ENCODE measurements at places on chromosomes 11 and 22. TPM values are rescaled to one million over a fixed set of nuclear protein-coding genes. Genes with fewer than 3 reads are reported as not detected.
A peak's percentile ranks its signal among the peaks of the same experiment; 100 is the strongest.

GRCh38 chr22:25098445-25099081 lies 101.1 kb upstream of the CRYBB3 start:
- DNase-seq, result no peak

- DNase-seq, result no peak
Observed at GRCh38 chr22:34688825-34689224, 377.1 kb upstream of the ISX start.

DNA sequence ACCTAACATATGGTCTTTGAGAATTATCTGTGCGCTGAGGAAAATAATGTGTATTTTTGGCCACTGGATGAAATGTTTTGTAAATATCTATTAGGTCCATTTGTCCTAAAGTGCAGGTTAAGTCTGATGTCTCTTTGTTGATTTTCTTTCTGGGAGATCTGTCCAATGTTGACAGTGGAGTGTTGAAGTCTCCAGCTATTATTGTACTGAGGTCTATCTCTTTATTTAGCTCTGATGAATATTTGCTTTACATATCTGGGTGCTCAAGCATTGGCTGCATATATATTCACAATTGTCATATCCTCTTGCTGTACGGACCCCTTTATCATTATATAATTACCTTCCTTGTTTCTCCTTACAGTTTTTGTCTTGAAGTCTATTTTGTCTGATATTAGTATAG lies 833.8 kb downstream of the DLG2 start:
- DNase-seq, result no peak

DNA sequence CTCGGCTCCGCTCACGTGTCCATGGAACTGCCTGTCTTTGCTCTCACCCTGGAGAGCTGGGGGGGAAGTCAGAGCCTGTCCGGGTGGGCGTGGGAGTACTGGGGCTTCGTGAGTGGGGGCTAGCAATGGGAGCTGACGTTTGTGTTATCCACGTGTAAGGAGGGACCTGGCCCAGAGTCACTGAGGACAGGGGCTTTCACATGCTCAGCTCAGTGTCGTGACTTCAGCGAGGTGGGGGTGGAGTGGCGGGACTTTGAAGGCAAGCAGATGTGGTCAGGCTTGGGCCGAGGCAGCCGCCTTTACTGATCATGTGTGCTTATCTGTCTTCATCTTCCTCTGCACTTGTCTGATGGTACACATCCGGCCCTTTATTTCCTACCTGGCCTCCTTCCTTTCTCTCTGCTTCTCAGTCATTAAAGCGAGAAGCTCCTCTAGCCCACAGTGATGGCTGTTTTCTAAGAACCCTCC lies 113.1 kb upstream of the NNMT start:
- DNase-seq, result no peak

- DNase-seq, result no peak
Observed at GRCh38 chr11:3879216-3879966, 23.9 kb downstream of the STIM1 start.

GRCh38 chr11:124737638-124738305 lies 2.0 kb upstream of the NRGN start:
- no peak for DNase-seq

The CALCA gene
- total RNA-seq, result not detected

- no peak for DNase-seq
Observed at GRCh38 chr22:19064354-19065054, 57.7 kb downstream of the DGCR2 start.

DNA sequence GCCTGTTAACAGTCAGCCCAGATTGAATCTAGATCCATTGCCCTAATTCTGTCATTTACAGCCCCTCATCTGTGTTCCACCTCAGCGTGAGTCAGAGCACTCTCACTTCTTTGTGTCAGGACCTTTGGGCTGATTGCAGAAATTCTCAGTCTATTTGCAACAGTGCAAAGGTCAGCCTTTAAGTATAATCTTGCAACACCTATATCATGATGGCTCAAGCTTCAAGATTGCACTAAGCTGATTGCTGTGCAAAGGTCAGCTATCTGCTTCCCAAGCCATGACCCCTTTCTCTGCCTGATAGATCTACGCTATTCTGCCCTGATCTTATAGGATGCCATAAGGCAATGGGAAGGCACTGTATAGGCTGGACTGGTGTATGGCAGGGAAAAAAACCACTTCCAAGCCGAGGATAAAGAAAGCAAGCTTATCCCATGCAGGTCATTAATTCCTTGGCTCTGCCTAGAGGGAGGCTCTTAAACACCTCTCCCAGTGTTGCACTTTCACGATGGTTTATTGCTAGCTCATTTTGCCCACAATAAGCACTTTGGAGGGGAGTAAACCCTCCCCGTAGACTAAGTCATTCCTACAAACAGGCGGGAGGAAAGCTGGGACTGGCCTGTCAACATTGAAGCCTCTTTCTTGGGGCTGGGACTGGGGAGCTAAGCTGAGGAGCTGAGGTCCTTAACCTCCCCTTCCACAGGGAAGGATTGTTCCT lies 100.6 kb downstream of the RRAS2 start:
- peak; percentile 52 for DNase-seq

DNA sequence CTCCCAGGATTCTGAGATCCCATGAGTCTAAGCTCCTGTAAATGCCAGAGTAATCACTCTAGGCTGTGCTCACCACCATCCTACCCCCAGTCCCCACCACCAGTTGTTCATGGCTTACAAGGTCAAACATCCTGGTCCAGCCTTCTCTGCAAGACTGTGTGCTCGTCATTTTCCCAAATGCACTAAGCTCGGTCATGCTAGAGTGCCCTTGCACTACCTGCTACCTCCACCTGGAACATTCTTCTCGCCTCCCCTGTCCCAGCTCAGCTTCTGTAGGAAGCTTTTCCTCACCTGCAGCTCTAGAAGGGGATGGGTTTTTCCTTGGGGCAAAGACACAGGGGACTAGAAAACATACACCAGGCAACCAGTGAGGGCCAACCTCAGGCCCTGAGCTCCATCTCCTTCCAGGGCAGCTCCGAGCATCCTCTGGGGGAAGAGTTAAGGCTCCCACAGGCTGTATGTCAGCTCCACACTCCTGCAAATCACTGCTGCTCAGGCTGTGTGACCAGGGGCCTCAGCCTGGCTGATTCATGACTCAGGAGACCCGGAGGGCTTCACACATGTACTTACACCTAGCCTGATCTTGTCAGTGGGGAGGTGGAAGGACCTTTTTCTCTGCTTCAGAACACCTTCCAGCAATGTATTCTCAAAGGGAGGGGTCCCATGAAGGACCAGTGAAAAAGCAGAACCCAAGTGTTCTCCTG lies 37.2 kb upstream of the CSNK2A3 start:
- no peak for DNase-seq

The IGLL1 gene
- total RNA-seq, result not detected

GRCh38 chr11:14506532-14506931 lies 6.9 kb upstream of the COPB1 start:
- no peak for DNase-seq

DNA sequence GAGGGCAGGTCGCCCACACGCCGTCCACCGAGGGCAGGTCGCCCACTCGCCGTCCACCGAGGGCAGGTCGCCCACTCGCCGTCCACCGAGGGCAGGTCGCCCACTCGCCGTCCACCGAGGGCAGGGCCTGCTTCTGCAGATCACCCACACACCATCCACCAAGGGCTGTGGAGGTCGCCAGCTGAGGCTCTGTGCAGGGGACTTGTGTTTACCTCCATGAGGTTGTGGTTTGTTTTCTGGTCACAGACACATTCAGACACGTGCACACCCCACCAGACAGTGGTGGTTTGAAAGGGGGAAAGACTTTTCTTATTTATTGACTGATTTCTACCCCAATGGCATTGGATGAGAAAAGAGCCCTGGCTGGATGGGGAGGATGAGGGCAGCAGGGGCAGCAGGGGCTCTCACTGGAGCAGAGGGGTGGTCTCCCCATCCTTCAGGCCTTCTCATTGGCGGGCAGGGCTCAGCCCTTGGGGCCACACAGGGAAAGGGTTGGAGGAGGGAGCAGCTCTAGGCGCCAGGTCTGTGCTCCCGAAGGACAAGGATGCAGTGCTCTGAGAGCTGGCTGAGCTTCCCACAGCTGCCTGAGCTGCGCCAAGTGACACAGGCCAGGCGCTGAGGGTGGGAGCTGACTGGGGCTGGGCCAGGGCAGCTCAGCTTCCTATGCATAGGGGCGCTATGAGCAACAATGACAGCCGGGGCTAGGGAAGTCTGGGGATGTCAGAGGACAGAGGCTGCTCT lies 252.6 kb upstream of the B3GAT1 start:
- no peak for DNase-seq

- no peak for DNase-seq
Observed at GRCh38 chr22:45787759-45788158, 116.1 kb downstream of the ATXN10 start.

The IFITM1 gene
- 6.8 TPM for total RNA-seq

The APOL6 gene
- 6.3 TPM for total RNA-seq

The KCNJ4 gene
- 0.08 TPM for total RNA-seq

DNA sequence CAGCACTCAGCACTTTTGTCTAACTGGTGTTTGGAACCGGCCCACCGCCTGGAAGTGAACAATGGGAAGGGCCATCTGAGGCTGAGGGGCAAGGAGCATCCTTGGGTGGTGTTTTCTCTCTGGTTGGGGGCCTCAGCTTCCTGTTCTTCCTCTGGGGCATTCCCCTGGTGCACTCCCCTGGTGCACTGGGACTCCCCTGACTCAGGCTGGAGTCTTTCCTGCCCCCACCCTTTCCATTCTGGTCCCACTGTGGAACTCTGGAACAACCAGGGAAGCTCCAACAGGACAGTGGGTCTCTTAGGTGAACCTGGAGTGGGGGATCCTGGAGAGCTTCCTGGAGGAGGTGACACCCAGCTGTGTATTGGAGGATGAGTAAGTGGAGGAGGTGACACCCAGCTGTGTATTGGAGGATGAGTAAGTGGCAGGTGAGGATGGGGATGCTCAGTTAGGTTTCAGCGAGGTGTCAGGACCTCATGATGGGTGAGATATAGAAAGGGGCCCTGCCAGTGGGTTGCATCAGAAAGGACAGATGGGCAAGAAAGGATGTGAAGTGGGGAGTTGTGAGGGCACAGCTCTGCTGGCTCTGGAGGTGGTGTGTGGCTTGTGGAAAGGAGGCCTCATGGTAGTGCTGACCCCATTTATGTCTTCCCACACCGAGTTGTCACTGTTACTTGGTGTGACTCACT lies 132.1 kb downstream of the OSBP2 start:
- DNase-seq, result no peak

The RASD2 gene
- total RNA-seq, result 0.05 TPM

The FBLN1 gene
- total RNA-seq, result 0.63 TPM

The AGBL2 gene
- 1.5 TPM for total RNA-seq

DNA sequence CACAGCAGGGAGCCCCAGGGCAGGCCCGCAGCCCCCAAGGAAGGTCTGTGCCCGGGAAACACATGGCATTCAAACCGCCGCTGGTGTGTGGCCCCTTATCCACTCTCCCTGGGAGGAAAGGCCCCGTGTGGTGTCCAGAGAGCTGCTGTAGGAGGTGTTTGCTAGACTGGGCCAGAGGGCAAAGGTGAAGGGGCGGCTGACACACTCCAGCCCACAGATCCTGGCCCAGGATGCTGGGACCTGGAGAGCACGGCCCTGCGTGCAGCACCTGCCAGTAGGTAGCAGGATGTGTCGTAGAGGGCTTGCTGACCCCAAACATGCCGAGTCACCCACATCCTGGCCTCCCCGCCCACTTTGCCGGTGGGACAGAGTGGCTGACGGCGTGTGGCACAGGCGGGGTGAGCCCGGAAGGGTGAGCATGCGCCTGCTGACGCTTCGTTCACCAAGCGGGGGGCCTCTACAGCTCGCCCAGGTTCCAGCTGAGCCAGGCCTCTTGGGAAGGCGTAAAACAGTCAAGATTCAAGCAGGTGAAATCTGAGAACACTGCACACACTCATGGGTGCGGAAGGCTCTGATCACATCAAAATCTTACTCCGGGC lies 11.0 kb downstream of the OSBPL5 start:
- DNase-seq, result no peak

The ST14 gene
- 543 TPM for total RNA-seq

The NEAT1 gene
- 61.5 TPM for total RNA-seq

The BATF2 gene
- total RNA-seq, result 1.6 TPM

DNA sequence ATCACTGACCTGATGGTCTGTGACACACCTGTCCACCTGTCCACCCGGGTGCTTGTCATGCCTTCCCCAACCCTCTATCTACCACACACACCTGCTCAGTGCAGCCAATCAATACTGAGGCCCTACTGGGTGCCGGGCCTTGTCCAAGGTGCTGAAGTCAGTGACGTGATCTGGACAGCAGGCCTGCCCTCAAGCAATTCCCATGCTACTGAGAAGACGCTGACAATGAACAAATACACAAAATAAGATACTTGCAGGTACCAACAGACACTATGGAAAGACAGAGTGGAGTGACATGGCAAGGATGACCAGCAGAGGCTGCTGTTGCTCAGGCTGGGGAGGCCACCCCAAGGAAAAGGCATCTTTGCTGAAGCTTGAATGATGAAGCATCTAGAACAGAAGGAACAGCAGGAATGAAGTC lies 21.2 kb downstream of the PLAAT3 start:
- DNase-seq, result peak; percentile 80

- DNase-seq, result no peak
Observed at GRCh38 chr11:58060939-58061672, 30.4 kb downstream of the OR6Q1 start.

- no peak for DNase-seq
Observed at GRCh38 chr11:116498161-116498560, 274.6 kb downstream of the BUD13 start.

DNA sequence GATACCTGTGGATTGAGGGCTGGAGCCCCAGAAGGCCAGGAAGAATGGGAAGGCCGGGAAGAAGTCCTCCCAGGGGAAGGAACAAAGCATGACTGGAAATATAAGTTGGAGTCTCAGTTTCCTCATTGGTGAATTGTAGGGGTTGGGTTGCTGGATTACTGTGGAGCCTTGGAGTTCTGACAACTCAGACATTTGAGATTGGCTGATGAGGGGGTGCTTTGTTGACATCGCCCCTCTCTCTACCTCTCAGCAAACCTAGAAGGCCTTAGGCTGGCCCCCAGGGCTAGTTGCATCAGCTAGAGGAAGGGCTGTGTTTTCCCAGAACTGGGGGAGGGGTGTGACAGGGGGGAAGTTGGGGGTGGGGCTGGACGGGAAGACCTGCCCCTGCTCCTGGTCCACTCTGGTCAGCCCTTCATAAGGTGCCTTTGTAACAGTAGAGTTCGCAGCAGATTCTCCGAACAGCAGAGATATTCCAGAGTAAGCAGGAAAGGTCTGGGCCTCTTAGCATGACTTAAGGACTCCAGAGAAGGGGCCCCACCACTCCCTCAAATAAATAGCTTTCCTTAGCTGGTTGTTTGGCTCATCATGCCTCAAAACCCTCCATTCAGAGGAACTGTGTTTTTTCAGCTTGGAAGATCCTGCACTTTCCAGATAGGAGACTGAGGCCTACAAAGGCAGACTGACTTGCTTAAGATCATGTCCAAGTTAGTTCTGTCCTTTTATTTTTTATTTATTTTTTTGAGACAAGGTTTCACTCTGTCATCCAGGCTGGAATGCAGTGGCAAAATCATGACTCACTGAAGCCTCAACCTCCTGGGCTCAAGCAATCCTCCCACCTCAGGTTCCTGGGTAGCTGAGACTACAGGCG lies 12.5 kb upstream of the THRSP start:
- no peak for DNase-seq

The TNRC6B gene
- 12.2 TPM for total RNA-seq

- DNase-seq, result no peak
Observed at GRCh38 chr22:35887296-35887875, 141.2 kb downstream of the RBFOX2 start.

Data from HT-29 (cell line).